ENCODE measurements at places on chromosomes 11 and 22.

GRCh38 chr11:61833926-61834277 is 5.8 kb downstream of the FADS2 start:
- no peak for DNase-seq

DNA sequence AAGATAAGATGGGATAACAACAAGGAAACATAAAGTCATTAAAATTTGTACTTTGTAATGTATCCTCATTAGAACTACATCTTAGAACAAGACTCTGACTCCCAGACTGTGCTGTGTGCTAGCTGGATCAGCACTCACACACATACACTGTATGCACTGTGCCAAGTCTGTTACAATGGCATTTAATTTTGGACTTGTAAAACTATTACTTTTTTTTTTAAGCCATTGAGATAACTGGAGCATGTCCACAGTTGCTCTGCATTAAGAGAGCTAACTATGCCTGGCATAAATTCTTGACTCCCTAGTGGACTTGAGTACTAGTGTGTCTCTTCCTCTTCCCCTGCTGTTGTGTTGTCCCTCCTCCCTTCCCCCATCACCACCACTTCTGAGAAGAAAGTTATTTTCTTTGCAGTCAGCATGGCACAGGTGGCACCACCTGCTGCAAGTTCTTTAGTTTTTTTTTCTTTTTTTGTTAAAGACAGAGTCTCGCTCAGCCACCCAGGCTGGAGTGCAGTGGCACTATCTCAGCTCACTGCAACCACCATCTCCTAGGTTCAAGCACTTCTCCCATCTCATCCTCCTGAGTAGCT is 268.6 kb downstream of the TMEM135 start:
- DNase-seq = no peak

GRCh38 chr11:67057205-67057672 is 592 bp downstream of the RHOD start:
- DNase-seq = no peak

- no peak for DNase-seq
These were observed 663.8 kb upstream of the API5 start for GRCh38 chr11:42647993-42648392.

DNA sequence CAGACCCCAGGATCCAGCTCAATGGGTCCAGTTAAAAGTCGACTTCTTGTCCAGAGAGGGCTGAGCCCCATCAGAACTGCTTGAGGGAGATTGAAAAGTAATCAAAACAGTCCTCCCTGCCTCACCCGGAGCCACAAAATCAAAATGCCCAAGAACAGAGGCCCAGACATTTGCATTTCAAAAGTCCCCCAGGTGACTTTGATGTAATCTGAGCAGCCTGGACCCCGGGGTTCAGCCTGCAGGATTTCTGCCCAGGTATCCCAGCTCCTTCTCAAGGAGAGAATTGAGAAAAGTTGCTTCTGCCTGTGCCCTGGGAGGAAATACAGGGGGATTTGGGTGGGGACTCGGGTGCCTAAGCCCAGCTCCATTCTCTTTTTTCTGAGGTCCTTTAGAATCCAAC is 1385.0 kb downstream of the TBC1D22A start:
- DNase-seq = no peak

GRCh38 chr11:9155930-9156329 is 64.5 kb upstream of the SCUBE2 start:
- no peak for DNase-seq

GRCh38 chr11:111231836-111232235 is 13.7 kb upstream of the POU2AF2 start:
- DNase-seq = no peak

- DNase-seq = no peak
These were observed 10.4 kb upstream of the PPP2R1B start for GRCh38 chr11:111776398-111777093.

DNA sequence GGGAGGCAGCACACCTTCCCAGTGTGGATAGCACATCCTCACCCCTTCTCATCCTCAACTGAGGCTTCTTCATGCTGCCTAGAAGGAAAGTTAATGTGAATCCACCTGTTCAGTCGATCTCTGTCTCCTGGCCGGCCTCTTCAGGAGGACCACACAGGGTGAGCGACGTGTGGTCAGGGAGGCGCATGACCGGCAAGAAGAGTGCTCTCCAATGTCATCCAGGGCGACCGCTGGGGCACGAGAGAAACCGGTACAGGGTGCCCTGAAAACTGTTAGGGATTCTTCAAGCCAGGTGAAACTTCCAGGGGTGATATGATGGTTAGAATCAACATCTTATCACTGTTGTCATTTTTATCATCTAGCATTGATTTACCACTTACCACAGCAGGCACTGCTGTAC is 43.0 kb downstream of the IGSF9B start:
- DNase-seq = no peak
